Vagina (tissue), 2 donors: ENCODE measurements at places on chromosomes 1 and 21.

GRCh38 chr1:183578856-183579255, 11.4 kb downstream of the NCF2 start:
- DNase-seq, result no peak

GRCh38 chr1:1136547-1137230, 20.8 kb upstream of the C1orf159 start:
- DNase-seq, result no peak

- no peak for DNase-seq
Measured at GRCh38 chr1:89844860-89845259, 24.0 kb downstream of the LRRC8D start.

DNA sequence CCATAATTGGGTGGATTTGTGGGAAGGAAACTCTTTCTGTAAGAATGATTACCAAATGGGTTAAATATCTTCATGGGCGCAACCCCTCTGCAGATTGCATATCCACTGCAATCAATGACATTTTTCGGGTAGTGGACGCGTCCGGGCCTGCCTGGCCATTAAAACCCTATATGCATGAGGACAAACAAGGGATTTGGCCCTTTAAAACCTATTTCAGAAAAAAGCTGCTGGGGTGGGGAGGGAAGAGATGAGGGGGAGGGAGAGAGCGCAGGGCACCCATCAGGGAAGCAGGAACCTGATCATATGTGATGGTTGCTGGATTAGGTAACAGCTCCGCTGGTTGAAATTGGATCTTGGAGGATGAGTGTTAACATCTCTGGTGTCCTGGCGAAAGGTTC, 228.8 kb downstream of the PBX1 start:
- no peak for DNase-seq

- DNase-seq, result no peak
Measured at GRCh38 chr1:173354937-173355280, 122.2 kb upstream of the PRDX6 start.

DNA sequence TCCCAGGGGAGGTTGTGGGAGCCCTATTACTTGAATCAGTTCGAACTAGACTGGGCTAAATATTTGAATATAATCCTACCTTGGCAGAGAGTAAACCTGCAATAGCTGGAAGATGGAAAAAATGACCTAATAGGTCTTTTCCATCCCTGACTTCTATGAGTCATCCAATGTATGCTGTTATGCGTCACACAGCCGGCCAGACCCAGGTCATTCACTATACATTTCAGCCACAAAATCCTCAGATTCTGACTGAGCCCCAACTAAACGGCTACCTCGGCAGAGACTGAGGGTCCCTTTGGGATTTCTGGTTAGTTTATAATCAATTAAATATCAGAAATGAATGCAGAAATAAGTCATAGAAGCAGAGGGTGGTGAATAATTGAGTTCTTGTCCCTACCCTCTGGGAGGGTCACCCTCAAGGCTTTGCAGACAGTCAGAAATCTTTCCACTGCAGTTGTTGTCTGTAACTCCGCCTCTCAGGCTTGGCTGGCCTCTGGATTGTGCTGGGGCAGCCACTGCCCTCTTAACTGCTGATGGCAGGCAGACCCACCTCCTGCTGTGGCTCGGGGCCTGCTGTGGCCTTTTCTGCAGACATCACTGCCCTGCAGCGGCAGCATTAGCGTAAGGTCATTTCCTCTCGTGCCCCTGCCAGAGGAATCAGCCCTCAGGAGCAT, 240.5 kb downstream of the TGFB2 start:
- no peak for DNase-seq

DNA sequence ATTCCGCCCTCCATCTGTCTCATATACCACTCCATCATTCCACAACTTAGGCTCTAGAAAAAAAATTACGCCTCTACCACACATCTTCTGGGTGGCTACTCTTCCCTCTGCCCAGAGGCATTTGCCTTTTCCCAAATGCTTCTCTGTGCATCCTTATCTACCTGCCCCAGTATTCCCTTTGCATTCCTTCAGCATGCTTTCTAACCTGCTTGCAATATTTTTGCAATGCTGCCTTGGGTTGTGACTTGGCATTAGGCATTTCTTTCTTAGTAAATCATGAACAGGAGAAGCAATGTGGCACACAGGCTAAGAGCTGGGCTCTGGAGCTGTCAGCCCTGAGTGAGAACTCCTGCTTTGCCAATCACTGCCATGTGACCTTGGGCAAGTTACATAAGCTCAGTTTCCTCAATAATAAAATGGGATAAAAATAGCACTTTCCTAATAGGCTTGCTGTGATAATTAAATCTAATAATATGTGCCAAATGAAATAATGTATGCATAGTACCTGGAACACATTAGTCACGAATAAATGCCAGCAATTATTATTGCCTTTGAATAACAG, 276.0 kb downstream of the ASTN1 start:
- DNase-seq, result no peak

- DNase-seq, result no peak
Measured at GRCh38 chr21:42285569-42286245, 29.5 kb downstream of the TFF3 start.

- no peak for DNase-seq
Measured at GRCh38 chr1:19187852-19188251, 22.2 kb downstream of the UBR4 start.

- no peak for DNase-seq
Measured at GRCh38 chr1:22126531-22126930, 16.4 kb downstream of the WNT4 start.

GRCh38 chr21:35147439-35147838, 98.3 kb upstream of the RUNX1 start:
- DNase-seq, result no peak

- no peak for DNase-seq
Measured at GRCh38 chr1:160399544-160400222, 681 bp upstream of the VANGL2 start.

DNA sequence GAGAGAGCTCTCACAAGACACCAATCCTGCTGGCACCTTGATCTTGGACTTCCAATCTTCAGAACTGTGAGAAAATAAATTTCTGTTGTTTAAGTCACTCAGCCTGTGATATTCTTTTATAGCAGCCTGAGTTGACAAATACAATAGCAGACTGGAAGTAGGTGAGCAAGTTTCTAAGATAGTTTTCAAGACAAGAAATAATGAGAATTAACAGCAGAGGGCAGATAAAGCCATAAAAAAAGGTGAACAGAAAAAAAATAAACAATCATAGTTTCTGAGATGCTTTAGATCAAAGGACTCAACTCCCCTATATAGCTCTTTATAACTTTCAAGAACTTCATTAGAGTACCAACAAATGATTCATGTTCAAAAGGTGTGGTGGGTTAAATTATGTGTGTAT, 119.8 kb downstream of the PLPPR5 start:
- DNase-seq, result no peak

DNA sequence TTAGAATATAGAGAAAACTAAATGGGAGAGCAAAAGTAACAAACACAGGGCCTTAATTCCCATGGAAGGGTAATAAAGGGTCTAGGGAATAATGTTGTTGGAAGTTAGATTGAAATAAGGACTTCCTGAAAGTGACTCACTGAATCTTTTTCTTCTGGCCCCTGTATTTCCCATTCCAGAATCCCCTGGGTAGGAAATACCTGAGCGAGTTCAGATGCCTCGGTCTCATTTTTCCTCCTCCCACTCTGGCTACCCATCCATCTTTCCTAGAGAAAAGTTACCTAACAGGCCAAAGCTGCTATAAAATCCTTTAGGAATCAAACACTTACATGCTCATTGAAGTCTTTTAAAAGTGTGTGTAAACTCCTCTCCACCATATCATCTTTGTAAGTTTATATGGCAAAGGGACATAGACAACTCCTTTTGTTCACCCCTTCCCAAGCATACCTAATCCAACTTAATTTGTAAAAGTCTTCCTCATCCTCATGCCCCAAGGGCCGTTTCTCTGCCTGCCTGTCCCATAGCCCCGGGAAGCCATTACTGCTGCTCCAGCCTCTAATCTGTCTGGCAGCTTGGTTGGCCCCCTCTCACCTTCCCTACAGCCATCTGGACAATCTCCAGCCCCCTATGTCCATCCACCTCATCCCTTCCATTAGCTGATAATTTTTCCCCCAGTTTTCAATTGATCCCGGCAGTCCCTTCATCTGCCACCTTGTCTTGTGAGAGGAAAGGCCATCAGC, 3.3 kb upstream of the MEF2D start:
- no peak for DNase-seq

DNA sequence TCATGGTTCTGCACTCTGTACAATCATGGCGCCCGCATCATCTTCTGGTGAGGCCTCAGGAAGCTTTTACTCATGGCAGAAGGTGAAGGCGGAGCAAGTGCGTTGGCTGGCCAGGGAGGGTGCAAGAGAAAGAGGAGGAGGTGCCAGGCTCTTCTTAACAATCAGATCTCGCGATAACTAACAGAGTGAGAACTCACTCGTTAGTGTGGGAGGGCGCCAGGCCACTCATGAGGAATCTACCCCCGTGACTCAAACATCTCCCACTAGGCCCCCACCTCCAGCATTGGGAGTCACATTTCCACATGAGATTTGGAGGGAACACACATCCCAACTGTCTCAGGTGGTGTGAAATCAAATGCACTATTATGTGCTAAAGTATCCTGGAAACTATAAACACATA, 220.2 kb upstream of the CSF3R start:
- no peak for DNase-seq

GRCh38 chr1:167016100-167016750, 27.1 kb downstream of the MAEL start:
- no peak for DNase-seq

DNA sequence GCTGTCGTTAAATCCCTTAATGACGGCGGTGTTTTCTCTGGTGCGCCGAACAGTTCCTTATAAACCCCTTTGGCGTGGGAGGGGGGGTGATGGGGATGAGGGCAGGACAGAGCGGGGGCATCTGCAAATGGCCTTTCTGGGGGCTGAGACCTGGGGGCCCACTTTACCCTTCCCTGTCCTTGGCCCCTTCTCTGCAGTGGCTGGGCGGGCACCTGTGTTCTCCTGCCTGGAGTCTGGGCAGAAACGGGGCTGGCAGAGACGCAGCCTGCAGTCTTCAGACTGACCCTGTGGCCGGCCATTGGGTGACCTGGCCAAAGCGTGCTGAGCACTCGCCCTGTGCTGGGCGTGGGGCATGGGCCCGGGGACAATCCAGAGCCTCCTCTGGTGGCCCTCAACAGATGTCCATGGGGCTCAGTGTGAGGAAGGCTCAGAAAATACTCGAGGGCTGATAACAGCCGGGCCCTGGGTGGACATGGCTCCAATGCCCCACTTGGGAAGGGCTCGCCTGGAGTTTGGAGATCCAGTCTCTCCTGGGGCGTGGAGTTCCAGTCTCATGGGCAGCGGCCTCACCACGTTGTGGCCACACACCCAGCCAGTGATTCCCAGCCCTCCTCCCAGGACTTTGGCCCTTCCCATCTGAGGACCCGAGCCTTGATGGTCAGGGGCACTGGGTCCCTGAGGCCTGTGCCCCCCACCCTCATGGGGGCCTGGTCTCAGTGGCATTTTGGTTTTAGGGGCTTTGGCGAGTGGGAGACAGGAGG, 50.8 kb upstream of the ACTRT2 start:
- DNase-seq, result no peak

GRCh38 chr1:28755701-28756100, 19.0 kb downstream of the YTHDF2 start:
- DNase-seq, result no peak

- DNase-seq, result no peak
Measured at GRCh38 chr1:102757363-102757762, 351.0 kb downstream of the COL11A1 start.

- DNase-seq, result no peak
Measured at GRCh38 chr1:205440476-205441317, 15.1 kb downstream of the BLACAT1 start.

DNA sequence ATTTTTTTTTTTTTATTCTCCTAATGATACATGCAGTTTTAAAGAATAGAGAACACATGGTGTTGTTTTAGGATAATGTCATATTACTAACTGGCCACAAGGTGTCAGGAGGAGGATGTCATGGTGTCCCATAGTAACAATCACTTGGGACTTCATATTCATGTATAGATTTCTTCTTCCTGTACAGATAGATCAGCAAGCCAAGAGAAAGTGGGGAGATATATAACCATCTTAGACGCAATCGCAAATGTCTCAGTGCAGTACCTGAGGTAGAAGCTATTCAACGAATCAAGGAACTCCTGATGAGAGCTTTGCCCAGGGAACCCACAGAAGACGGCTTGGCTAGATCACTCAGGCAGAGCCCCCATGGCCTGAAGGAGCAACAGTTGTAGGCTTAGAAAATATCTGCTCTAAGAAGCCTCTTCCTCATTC, 12.3 kb downstream of the OR2T11 start:
- DNase-seq, result no peak

GRCh38 chr1:14737561-14738094, 139.1 kb downstream of the KAZN start:
- no peak for DNase-seq

- no peak for DNase-seq
Measured at GRCh38 chr1:202063093-202063492, 52.7 kb downstream of the ELF3 start.

DNA sequence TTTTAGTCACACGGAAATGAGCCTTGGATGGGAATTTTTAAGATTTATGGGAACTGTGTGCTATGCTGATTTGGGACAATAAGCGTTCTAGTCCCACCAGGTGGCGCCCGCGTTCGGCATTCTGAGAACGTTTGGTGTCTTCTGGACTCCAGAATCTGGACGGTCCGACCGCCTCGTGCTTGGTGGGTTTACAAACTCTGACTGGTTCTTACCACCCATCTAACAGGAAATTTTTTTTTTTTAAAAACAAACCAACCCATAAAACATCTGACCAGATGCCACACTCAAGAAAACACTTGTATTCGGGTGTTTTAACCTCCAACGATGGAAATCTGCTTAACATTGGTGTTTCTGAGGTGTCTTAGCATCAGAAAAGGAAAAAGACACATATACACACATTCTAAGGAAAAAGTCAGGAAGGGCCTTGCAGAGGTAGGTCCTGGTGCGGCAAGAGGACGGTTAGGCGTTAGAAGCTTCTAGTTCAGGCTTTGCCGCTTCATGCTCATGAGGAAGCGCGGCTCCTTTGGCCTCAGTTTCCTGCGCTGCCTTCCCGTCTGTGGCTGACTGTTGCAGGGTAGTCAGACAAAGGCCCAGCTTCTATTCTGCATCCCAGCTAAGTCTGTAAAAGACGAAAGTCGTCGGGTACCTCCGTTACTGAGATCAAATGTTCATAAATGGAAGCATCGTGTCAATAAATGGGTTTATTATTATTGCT, 814 bp upstream of the DYRK3 start:
- no peak for DNase-seq
